ENCODE measurements at places on chromosomes 6 and 20. TPM values are rescaled to one million over a fixed set of nuclear protein-coding genes. Genes with fewer than 3 reads are reported as not detected.

ACTL10 gene
- total RNA-seq = 3.6 TPM

TRPC4AP gene
- 65.5 TPM for total RNA-seq

GLP1R gene
- not detected for total RNA-seq

C6orf132 gene
- not detected for total RNA-seq

BTNL2 gene
- not detected for total RNA-seq

BTBD9 gene
- 6.5 TPM for total RNA-seq

RIPOR3 gene
- 0.76 TPM for total RNA-seq

PNLDC1 gene
- 0.30 TPM for total RNA-seq

SLC35D3 gene
- total RNA-seq = under 0.01 TPM

OR12D3 gene
- total RNA-seq = not detected

GMPR gene
- 21.4 TPM for total RNA-seq

PI3 gene
- total RNA-seq = not detected

RAB44 gene
- not detected for total RNA-seq

PPP1R18 gene
- total RNA-seq = 48.1 TPM

PRICKLE4 gene
- 1.5 TPM for total RNA-seq

THBS2 gene
- total RNA-seq = 3.6 TPM

PPP1R3G gene
- 0.32 TPM for total RNA-seq

ZNF311 gene
- 0.30 TPM for total RNA-seq

THEMIS gene
- not detected for total RNA-seq

ID4 gene
- total RNA-seq = not detected

SLA2 gene
- total RNA-seq = not detected

ADGRB3 gene
- under 0.01 TPM for total RNA-seq

TGM3 gene
- total RNA-seq = not detected

APOM gene
- total RNA-seq = 0.30 TPM

CD40 gene
- total RNA-seq = 17.3 TPM

TMEM170B gene
- 3.6 TPM for total RNA-seq

HLA-DRA gene
- total RNA-seq = not detected

WFDC6 gene
- not detected for total RNA-seq

EFCAB8 gene
- not detected for total RNA-seq

SUMO4 gene
- 0.32 TPM for total RNA-seq

TM9SF4 gene
- 26.1 TPM for total RNA-seq

NOL4L gene
- 9.9 TPM for total RNA-seq

PGC gene
- total RNA-seq = not detected

STMND1 gene
- not detected for total RNA-seq

BPIFB4 gene
- total RNA-seq = not detected

NECAB3 gene
- total RNA-seq = 15.2 TPM

HRH3 gene
- total RNA-seq = not detected

NKX2-2 gene
- not detected for total RNA-seq

ANGPT4 gene
- not detected for total RNA-seq

CLPSL1 gene
- total RNA-seq = not detected

PREP gene
- total RNA-seq = 21.8 TPM

EPB41L1 gene
- total RNA-seq = 4.9 TPM

RSPH4A gene
- total RNA-seq = under 0.01 TPM

TRERF1 gene
- total RNA-seq = 0.30 TPM

CRISP3 gene
- not detected for total RNA-seq

NRSN1 gene
- total RNA-seq = not detected

KCNQ2 gene
- not detected for total RNA-seq

LHFPL5 gene
- not detected for total RNA-seq

SIM1 gene
- total RNA-seq = under 0.01 TPM

MYLK2 gene
- 0.32 TPM for total RNA-seq

C6orf62 gene
- 92.6 TPM for total RNA-seq

LAMA2 gene
- total RNA-seq = 43.3 TPM

SLC32A1 gene
- total RNA-seq = not detected

Data from epithelial cell of umbilical artery (primary cell).